IPS DF 6.9 (cell line): ENCODE measurements at places on chromosomes 1 and 21.

DNA sequence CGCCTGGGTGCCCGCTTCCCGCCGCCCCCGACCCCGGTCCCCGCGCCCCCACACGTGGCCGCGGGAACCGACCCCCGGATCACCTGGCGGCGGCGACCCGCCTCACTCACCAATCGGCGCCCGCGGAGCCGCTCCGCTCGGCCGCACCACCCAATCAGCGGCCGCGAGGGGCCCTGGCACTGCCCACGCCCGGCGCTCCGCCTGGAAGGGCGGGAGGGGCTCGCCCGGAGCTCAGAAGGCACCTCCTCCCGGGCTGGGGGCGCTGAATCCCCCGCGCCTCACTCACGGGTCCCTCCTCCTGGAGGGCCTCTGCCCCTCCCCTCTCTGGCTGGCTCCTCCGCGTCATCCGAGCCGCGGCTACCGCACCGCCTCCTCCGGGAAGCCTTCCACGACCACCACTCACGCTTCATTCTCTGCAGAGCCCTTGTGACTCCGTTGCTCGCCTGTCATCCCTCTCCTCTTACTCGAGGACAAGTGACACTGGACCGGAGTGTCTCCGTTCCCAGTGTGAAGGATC lies 374 bp downstream of the SH2D5 start:
- DNase-seq: no peak

DNA sequence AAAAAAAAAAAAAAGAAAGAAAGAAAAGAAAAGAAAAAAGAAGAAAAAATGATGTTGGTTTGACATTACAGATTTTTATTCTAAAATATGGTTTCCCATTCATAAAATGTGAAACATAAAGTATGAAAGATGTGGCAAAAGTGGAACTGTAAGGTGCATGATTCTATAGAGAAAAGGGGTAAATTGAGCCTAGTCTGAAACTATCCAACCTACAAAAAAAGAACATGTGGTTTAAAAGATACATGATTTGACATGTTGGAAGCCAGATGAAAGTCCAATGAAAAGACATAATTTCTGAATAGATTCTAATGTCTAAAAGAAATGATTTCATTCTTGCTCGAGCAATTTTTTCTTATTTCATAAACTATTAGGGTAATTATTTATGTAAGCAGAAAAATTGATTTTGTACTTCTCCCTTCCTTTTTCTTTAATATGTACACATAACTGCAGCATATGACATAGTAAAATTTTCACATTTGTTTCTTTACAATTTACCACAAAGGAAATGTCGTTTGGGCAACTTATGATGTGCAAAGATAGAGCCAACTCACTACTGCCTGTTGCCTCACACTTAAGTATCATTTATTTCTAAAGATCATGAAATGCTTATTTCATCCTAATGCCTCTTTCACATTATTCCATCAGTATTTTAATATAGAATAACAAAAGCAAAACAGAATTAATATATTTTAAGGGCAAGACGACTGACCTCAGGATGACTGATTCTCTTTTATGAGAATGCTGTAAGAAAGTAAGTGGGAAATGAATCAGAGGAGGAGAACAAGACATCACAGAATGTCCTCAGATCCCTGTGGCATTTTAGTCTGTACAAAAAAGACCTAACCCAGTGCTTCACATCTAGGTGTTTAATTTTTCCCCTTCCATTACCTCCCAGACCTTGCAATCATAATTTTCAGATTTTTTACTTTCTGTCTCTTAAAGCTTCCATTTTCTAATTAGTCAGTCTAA lies 165.8 kb upstream of the HMCN1 start:
- DNase-seq: no peak

GRCh38 chr1:116465845-116466685 lies 93.0 kb downstream of the ATP1A1 start:
- DNase-seq: no peak

DNA sequence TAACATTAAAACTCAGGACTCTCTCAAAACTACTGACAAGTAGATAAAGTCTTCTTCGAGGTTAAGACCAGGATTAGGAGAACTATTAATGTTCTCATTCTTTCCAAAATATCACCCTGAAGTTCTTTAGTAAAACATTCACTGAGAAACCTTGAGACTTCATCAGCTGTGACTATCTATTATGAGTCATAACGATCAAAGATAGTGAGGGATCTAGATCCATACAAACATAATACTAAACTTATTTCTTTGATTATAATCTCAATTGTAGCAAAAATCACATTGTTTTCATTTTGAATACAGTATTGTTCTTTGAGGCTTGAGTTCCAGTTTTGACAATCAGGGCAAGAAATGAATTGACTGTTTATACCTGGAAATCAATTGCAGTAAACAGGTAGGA lies 11.1 kb downstream of the PYHIN1 start:
- no peak for DNase-seq

- no peak for DNase-seq
Measured at GRCh38 chr1:170470121-170470520, 61.8 kb upstream of the GORAB start.

GRCh38 chr1:40936931-40937339 lies 42.6 kb upstream of the CTPS1 start:
- DNase-seq: no peak

DNA sequence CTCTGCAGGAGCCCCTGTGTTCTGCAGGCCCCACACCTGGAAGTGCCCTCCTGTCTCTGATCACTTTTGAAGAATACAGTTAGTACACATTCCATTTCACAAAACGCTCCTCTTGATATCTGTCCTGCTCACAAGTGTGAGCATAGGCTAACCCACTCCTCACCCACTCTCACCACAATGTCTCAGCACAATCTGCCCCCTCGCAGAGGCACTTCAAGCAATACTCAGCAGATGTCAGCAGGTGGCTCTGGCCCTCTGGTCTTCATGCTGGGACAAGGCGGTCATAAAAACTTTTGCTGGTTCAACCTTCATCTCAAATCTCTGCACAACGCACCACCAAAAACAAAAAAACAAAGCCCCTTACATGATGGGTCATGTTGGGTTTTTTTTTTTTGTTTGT lies 671.2 kb downstream of the MATN1 start:
- DNase-seq: no peak

- DNase-seq: no peak
Measured at GRCh38 chr21:32426066-32426465, 13.6 kb downstream of the EVA1C start.

- DNase-seq: no peak
Measured at GRCh38 chr1:182658055-182658454, 26.3 kb downstream of the RGS8 start.

DNA sequence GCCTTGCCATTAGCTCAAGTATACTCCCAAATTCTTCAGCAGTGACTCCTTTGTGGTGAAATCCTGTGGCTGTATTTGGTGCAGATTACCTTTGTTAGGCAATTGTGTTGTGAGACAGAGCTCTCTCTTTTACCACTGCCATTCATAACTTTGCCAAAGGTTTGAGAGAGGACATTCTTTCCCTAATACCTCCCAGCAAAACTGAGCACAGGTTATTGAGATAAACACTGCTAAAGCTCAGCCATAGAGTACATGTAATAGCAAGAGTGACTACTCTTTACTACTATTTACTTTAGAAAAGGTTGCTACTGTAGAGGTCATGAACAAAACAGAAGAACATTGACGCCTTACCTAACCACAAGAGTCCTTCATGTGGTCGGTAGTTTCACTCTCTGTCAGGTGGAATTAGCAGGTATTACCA lies 514.0 kb upstream of the ADAMTS5 start:
- no peak for DNase-seq

DNA sequence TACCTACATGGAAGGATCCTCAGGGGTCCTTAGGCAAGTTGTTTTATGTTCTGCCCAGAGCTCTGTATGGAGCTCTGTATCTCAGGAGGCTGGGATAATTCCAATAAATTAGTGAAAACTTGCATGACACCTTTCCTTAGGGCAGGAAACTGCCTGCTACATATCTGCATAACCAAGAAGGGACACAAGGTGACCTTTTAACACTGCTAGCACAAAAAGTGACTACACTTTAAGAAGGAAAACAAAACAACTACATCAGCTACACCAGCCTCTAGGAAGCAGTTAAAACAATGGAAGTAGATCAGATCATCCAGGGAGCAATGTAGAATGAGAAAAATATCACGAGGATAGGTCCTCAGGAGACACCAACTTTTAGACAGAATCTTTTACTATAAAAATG lies 93.9 kb downstream of the TNFSF18 start:
- no peak for DNase-seq

DNA sequence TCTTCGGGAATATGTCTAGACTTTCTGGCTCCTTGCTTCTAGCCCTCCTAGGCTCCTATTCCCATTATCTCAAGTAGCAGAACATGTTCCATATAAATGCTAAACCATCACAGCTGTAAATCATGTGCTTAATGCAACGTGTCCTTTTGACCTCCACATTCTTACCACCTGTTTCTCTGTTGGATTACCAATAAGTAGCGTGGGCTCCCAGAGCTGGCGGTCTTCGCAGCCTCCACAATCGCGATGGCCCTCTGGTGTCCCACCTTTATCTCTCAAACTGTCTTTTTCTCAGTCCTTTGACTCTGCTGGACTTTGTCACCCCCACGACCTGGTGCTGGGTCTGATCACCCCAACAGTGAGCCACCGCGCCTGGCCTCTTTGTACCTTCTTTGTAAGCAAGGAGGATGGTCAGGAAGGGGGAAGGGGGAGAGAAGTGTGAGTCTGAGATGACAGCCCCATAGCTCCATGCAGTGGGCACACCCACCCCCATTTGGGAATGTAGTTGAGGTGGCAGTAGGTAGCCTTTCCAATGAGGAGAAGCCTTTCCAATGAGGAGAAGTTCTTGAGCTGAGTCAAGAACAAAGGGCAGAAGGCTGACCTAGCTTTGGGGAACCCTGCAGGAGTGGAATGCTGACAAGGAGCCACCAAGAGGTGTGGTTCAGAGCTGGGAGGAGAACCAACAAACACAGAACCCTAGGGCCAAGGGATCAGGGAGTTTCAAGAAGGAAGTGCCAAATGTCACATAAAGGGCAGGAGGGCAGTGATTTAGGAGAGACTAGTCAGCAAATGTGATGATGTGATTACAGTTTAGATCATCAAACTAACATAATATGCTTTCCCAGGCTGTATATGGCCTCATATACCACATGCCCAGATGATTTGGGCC lies 14.2 kb downstream of the TRAF5 start:
- DNase-seq: no peak

- no peak for DNase-seq
Measured at GRCh38 chr21:45237401-45237800, 50.3 kb downstream of the POFUT2 start.

GRCh38 chr1:117572546-117572945 lies 33.3 kb upstream of the TENT5C start:
- no peak for DNase-seq

DNA sequence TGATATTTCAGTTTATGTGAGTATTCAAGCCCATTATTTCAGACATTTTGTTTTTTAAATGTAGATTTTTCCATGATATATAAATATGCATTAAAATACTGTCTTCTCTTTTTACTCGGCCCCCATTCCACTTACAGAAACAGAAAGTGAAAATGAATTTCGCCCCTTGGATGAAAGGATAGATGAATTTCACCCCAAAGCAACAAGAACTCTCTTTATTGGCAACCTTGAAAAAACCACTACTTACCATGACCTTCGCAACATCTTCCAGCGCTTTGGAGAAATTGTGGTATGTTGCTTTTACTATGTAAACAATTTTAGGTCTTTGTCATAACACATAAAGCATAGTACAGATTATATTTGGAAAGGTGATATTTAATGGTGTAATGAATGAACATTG lies 59.9 kb downstream of the ZBTB17 start:
- DNase-seq: no peak

DNA sequence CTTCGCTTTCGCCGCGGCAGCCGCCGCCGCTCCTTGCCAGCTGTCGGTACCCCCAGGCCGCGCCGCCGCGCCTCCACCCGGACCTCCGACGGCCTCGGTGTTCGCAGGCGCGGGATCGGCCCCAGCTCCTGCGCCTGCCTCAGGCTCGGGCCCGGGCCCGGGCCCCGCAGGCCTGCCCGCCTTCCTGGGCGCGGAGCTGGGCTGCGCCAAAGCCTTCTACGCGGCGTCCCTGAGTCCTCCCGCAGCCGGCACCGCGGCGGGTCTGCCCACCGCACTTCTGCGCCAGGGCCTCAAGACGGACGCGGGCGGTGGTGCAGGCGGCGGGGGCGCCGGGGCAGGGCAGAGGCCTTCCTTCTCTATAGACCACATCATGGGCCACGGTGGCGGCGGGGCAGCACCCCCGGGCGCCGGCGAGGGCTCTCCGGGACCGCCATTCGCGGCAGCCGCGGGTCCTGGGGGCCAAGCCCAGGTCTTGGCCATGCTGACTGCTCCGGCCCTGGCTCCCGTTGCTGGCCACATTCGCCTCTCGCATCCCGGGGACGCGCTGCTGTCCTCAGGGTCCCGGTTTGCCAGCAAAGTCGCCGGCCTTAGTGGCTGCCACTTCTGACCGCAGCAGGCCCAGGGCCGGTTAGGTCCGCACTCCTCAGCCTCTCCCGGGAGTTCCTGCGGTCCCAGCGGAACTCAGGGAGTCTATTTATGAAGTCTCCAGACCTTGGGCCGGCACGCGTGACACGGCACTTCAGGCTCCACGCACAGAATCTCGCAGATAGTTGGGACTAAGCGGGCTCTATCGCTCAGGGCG lies 1.4 kb downstream of the FOXD2 start:
- no peak for DNase-seq

DNA sequence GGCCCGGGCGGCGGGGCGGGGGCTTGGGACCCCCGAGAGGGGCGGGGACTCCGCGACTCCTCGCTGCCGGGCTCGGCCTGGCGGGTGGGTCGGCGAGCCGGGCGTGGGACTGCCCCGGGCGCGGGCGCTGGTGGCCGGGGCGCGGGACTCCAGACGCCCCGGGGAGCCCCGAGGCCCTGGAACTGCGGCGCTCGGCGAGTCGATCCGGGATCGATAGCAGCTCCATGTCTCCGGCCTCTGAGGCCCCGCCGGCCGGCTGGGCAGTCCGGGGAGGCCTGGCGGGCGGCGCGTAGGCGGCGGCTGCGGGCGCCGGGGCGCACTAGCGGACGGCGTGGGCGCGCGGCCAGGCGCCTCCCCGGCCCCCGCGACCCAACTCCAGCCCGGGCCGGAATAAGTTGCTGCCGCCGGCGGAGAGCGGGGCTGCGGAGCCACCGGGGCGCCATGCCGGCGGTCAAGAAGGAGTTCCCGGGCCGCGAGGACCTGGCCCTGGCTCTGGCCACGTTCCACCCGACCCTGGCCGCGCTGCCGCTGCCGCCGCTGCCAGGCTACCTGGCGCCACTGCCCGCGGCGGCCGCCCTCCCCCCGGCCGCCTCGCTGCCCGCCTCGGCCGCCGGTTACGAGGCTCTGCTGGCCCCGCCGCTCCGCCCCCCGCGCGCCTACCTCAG lies 400 bp downstream of the SAMD11 start:
- no peak for DNase-seq

- peak; percentile 84 for DNase-seq
Measured at GRCh38 chr1:2046174-2046917, 3.9 kb upstream of the PRKCZ start.

GRCh38 chr1:77282866-77283539 lies 1.2 kb downstream of the AK5 start:
- no peak for DNase-seq

GRCh38 chr1:163436140-163436812 lies 114.5 kb downstream of the NUF2 start:
- DNase-seq: no peak

GRCh38 chr1:162873671-162874666 lies 13.0 kb upstream of the CCDC190 start:
- DNase-seq: no peak

- DNase-seq: no peak
Measured at GRCh38 chr1:42759114-42759513, 7.7 kb downstream of the P3H1 start.

GRCh38 chr1:9292361-9293240 lies at the start of gene SPSB1:
TSS of gene SPSB1 (plus strand) at chr1:9292894. CDS start at chr1:9355892, 62,998 bp downstream.
- no peak for DNase-seq
